ENCODE measurements at places on chromosomes 7 and 10.
A peak's percentile ranks its signal among the peaks of the same experiment; 100 is the strongest.

GRCh38 chr10:34941471-34942357 is 126.6 kb upstream of the PARD3 start:
- DNase-seq: no peak

DNA sequence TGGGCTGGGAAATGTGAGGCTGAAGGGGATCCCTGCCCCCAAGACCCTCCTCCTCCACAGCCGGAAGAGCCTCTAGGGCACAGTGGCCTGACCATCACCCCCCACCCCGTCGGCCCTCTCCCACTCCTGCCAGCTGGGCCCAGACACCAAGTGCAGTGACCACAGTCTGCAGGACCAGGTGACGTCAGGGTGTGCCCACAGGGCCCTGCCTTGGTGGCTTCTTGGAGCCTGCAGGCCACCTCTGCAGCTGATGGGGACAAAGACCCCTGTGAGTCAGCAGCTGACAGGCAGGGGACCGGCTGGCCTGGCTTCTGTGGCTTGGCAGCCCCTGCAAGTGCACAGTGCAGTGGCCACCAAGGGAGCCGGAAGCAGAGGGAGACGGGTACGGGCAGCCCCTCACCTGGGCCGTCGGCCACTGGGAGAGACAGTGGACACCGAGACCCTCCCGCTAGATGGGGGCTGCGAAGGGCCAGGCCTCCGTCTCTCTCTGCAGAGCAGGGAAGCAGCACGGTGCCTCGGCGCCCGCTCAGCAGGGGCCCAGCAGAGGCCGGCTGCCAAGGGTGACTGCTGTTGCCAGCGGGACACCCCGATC is 274.6 kb downstream of the ELFN1 start:
- peak; percentile 29 for DNase-seq

GRCh38 chr7:135707570-135707966 is 20.4 kb downstream of the SLC13A4 start:
- DNase-seq: no peak

DNA sequence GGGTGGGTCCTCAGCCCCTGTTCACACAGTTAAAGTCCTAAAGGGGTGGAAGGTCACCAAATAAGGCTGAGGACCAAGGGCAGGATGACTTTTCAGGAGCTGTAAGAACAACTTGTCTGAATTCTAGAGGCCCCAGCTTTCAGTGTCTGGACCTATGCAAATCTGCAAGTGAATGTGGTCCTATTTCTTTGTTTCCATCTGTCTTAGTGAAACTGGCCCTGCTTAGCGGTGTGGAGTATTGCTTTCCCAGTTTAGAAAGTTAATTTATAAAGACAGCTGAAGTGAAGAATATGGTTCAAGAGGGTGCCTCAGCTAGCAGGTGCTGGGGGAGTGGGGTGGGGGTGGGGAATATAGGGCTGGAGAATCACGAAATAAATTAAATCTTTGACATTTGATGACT is 40.1 kb downstream of the HHEX start:
- DNase-seq: no peak

Data from left ventricle myocardium superior (tissue), 1 donor.